MCF 10A (cell line): ENCODE measurements at places on chromosomes 12 and 14. TPM values are rescaled to one million over a fixed set of nuclear protein-coding genes. Genes with fewer than 3 reads are reported as not detected.

The MYL2 gene
- not detected in 2 replicates for total RNA-seq

The DDX54 gene
- 67.3 and 75.8 TPM in 2 replicates for total RNA-seq

The PLA2G1B gene
- total RNA-seq = not detected in 2 replicates

The CDCA3 gene
- 11.7 and 25.5 TPM in 2 replicates for total RNA-seq

The PROX2 gene
- total RNA-seq = not detected in 2 replicates

The LYZ gene
- not detected in 2 replicates for total RNA-seq

The GPR132 gene
- total RNA-seq = 0.42 TPM in 1 of 2 replicates, not detected in the other

The SLC25A21 gene
- 1.1 and 1.4 TPM in 2 replicates for total RNA-seq

The FGD4 gene
- total RNA-seq = 32.5 and 34.7 TPM in 2 replicates

The DLK1 gene
- total RNA-seq = not detected in 2 replicates

The SLC6A12 gene
- not detected in 2 replicates for total RNA-seq

The SDR9C7 gene
- not detected in 2 replicates for total RNA-seq

The PMEL gene
- total RNA-seq = 0.59 TPM in 1 of 2 replicates, not detected in the other

The AQP2 gene
- total RNA-seq = not detected in 2 replicates
